ENCODE measurements at places on chromosomes 13 and 19.

- DNase-seq, result peak; percentile 34
Measured at GRCh38 chr19:51777570-51778462, 16.8 kb downstream of the FPR2 start.

DNA sequence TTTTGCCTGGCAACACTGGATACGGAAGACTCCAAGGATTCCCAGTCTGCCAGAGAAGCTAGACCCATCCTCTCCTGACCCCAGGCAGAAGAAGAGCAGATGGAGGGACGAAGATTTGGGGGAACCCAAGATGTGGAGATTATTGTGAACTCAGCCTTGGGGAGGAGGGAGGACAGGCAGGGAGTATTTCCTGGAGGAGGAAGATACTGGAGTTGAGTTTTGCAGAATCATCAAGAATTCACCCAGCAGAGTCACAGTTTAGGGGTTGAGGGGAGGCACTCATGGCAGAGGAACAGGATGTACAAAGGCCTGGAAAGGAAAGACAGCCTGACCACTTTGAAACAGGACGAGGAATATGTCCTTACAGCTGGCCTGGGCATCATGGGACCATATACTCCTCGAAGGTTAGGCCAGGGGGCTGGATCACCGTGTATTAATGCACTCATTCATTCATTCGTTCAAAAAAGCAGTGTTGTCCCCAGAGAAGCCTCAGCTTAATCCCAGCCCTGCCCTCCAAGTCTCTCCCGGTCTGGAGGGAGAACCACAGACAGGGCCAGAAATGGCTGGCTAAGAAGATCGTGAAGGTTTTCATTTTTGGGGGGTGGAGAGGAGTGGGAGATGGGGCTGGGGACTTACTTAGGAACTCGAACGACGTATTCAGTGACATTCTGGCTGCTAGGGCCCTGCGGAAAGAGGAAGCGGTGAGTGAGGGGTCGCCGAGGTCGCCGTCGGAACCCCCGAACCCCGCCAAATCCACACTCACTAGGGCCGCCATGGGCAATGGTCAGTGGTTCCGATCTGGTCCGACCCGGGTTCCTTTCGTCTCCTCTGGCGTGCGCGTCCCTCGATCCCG is 517 bp downstream of the GTF2F1 start:
- no peak for DNase-seq

DNA sequence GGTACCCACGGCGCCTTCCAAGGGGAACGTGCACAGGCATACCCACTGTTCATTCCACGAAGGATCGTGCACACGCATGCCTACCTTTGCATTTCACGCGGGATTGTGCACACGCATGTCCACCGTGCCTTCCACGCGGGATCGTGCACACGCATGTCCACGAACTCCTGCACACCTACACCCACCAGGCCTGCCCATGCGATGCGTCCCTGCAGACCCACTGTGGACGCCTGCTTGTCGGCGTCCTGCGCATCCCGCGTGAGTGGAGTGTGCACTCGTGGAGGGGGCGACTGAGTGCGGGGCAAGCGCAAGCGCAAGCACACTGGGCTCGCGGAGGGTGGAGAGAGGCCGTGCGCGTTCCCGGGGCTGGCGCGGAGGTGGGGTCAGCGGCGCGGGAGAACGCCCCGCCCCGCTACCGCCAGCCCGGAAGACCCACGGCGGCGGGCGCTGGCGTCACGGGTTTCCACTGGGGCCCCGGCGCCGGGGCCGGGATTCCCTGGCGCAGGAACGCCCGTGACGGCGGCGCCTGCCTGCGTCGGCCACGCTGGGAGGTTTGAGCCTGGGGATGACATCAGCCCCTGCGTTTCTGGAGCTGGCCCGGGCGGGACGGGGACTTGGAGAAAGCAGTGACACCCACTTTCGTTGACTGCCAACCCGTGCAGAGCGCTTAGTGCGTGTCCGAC is 18.7 kb downstream of the GADD45B start:
- peak; percentile 52 for DNase-seq

GRCh38 chr19:8641908-8642547 is 11.6 kb downstream of the NFILZ start:
- DNase-seq, result no peak

GRCh38 chr19:15463861-15464371 is 428 bp downstream of the RASAL3 start:
- DNase-seq, result peak; percentile 71

DNA sequence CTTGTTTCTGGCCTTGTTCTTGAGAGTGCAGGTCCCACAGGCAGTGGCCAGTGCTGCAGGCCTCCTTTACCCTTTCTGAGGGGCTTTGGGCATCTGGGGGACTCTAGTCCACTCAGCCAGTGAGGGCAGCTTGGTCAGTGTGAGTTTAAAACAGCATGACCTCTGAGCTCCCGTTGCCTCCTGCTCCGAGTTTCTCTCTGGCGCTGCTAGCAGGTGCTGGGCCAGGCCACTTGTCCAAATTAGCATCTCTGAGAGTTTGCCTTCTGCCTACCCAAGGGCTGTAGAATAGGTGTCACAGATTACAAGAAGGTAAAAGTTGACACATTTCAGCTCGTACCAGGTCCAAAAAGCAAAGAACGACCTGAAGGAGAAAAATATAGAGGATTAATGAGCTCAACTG is 105.9 kb downstream of the SIPA1L3 start:
- no peak for DNase-seq

- DNase-seq, result no peak
Measured at GRCh38 chr13:38636761-38637160, 50.1 kb upstream of the FREM2 start.

DNA sequence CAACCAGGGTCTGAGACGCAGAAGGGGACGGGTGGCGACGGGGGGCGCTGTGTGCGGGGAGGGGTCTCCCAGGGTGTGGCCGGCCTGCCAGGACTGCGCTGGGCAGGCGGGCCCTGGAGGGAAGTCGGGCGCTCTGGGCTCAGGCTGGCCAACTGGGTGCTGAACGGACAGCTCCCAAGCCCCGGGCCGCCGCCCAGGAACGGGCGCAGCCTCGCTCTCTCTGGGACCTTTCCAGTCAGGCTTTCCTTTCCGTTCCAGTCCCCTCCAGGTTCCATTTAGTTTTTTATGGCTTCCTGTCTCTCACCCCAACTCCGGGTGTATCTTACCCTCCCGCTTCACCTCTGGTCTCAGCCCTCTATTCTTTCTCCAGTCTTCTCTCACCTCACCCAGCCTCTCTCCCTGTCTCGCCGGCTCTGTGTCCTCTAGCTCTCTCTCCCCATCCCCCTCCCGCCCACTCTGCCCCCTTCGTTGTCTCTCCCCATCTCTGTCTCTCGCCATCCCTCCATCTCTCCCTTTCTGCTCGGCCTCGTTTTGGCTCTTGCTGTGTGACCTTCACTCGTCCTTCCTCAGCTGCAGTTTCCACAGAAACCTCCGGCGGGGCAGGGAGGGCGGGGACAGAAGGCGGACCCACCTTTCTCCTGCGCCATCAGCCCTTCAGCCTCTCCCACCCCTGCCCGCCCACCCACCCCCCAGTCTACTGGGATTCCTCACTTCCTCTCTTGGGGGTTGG is 3.3 kb upstream of the ATP1A3 start:
- peak; percentile 46 for DNase-seq

GRCh38 chr13:50123862-50124535 is 108.8 kb downstream of the KCNRG start:
- peak; percentile 68 for DNase-seq
